ENCODE measurements at places on chromosomes 5 and 9.

- DNase-seq = no peak
These were observed 162.6 kb downstream of the CPLANE1 start for GRCh38 chr5:37086466-37087173.

GRCh38 chr5:83917261-83917908, 196.7 kb upstream of the HAPLN1 start:
- no peak for DNase-seq

DNA sequence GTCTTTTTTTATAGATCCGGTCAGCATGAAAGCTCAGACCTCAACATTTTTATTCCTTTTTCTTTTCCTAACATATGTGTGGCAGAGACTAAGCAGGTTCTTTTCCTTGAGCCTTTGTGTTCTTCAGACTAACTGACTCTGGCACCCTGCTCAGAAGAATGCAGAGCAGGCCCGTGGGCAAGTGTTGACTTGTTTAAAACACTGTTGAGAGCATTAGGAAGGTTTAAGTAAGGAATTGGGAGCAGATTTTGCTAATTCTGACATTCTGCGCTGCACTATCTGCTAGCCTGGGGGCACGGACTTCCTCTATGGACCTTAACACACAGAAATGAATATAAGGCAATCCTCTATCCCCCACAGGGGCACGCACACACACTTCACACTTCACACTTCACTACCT, 182.5 kb upstream of the PIK3R1 start:
- DNase-seq = no peak

DNA sequence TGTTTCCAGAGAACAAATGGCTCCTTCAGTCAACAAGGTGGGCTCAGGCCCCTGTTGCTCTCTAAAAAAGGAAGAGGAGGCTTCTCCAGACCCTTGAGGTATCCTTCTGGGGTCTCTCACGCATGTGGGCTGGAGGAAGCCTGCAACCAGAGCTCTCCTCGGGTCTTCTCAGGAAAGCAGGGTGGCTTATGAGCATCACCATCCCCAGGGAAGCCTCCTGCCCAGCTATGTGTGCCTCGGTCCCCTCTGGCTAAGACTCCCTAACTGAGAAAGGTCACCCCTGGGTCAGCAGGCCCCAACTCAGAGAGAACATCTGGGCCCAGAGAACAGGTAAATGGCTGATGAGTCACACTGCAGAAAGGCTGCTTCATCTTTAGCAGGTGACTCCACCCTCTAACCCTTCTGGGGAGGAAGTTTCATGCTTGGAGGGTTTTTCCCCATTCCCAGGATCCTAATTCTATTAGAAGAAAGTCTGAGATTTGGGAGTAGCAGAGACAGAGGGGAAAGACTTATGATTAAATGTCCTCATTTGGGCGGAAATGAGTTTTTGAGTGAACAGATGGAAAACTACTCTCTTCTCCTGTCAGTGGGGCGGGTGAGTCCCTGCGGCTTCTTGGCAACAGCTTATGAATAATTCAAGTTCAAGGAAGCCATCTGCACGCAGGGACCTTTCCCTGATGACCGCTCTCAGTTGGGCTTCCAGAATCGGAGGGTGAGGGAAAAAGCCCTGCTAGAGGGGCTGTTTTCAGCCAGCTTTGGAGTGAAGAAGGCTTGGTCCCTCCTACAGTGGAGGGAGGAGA, 41.9 kb downstream of the TGFBI start:
- no peak for DNase-seq

- no peak for DNase-seq
These were observed 164.4 kb upstream of the SLC12A2 start for GRCh38 chr5:127919006-127919796.

- no peak for DNase-seq
These were observed 177.0 kb upstream of the MVB12B start for GRCh38 chr9:126149661-126150060.

DNA sequence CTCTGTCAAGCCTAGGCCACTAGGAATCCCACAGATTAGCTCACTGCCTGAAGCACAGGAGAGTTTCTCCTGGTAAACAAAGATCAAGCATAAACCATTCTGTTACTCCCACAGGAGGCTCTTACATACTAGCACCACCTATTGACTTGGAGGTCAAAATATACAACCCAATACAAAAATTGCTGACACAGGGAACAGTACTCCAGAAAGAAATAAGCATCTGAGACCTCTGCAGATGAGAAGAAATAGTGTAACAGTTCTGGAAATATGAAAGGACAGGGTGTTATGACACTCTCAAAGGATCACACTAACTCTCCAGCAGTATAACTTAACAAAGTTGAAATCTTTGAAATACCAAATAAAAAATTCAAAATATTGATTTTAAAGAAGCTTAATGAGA, 269.6 kb upstream of the ARRDC3 start:
- DNase-seq = no peak

DNA sequence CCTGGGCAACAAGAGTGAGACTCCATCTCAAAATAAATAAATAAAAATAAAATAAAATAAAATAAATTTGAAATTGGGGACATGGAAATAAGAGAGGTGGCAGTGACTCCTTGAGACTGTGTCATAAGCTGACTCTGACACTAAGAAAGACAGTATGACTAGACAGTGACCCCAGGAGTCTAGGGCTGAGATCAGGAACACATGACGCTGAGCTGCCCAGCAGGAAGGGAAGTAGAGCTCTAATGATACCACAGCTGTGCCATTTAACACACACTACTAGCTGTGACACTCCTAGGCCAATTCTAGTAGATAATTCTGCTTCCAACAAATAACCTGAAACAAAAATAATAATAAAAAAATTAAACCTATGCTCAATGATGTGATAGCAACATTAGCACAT, 293.0 kb downstream of the SEC61B start:
- DNase-seq = no peak

DNA sequence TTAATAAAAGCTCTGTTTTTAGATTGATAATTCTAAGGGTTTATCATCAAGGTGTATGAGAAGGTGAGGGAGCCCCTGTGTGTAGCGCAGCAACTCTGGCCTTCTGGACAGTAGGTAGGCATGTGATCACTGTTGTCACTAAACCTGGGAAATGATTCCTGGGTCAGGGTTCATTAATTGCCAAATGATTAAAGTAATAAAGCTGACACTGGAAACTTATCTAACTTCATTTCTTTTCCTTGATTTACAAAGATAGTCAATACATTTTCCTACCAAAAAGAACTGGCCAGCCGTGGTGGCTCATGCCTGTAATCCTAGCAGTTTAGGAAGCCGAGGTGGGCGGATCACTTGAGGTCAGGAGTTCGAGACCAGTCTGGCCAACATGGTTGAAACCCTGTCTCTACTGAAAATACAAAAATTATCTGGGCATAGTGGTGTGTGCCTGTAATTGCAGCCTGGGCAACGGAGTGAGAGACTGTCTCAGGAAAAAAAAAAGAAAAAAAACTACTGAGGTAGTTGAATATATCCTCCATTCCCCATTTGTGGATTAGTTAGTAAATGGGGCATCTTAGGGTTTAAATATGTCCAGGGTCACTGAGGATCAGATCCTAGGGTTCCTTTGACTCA, 2.4 kb downstream of the EHMT1 start:
- DNase-seq = no peak

GRCh38 chr9:81574405-81574804, 114.9 kb downstream of the TLE1 start:
- no peak for DNase-seq

DNA sequence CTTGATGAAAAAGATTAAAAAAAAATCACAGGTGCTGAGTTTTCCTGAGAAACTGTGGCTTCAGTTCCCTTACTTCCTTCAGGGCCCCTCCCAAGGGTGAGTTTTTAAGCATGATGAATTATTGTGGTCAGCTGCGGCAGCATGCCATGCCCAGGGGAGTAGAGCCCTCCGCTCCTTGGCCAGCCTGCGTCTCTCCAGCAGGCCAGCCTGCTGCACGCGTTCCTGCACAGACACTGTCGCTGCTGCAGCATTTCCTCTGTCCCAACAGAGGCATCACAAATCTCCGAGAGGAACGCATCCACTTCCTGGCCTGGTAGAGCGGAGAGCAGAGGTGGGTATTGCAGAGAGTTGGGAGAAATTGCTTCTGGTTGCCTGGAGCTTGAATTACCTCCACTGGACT, 26.1 kb upstream of the GLRA1 start:
- no peak for DNase-seq

GRCh38 chr9:72144756-72145492, 4.3 kb upstream of the GDA start:
- DNase-seq = no peak

- no peak for DNase-seq
These were observed 152.3 kb downstream of the NR3C1 start for GRCh38 chr5:143251190-143251589.

DNA sequence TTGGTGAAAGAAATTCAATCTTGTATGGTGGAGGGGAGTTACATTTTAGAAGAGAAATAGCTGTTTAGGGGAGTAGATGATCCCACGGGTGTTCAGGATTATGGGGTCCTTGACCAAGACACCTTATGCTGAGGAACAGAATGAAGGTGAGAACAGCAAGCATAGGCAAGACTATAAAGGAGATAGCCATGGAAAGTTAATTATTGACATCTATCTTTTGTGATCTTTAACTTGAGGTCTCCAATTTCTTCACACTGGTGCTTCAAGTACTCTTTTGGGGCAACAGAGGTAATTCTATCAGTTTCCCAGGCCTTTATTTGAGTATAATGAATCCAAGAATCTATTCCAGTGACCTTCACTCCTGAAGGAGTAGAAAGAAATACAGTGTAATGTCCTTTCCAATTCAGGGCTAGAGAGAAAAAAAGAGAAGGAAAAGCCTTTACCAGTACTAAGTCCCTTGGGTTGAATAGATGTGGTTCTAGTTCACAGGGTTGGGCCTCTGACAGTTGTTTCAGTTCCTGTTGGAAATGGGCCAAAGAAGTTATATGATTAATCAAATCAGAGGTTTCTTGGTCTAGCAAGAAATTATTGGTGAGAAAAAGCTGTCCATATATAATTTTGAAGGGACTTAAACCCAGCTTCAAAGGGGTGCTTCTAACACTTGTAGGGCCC, 2104.1 kb upstream of the ACO1 start:
- DNase-seq = no peak

GRCh38 chr5:88886746-88887341, 3.9 kb upstream of the MEF2C start:
- no peak for DNase-seq

DNA sequence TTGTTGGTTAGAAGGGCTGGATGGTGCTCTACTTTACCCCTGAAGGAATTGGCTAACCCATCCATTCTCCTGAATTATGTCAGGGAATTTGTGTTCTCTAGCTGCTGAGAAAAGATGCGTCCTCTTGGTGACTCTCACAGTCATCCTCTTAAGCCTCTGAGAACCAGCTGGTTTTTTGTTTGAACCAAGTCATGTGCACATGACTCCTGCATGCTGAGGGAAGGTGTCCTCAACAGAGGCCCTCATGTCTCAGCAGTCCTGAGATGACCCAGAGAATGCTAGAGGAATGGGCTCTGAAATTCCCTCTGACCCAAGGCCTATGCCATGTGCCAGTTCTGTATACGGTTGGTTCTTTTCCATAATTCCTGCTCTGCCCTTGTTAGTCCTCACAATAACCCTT, 10.4 kb upstream of the C5orf63 start:
- no peak for DNase-seq

DNA sequence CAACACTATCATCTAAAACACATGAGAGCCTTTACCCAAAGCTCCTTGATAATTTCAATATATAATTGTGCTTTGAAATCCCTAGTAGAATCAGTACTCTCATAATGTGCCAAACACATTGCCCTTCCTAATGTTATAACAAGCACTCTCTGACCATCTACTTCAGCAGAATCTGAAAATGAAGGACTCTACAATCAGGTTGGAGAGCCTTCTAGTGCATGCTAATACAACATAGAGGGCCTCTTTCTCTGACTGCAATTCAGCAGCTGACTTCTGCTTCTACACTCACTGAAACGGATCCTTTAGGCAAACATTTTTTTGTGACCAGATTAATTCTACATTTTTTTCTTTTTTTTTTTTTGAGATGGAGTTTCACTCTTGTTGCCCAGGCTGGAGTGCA, 155.6 kb downstream of the EPB41L4A start:
- DNase-seq = no peak

DNA sequence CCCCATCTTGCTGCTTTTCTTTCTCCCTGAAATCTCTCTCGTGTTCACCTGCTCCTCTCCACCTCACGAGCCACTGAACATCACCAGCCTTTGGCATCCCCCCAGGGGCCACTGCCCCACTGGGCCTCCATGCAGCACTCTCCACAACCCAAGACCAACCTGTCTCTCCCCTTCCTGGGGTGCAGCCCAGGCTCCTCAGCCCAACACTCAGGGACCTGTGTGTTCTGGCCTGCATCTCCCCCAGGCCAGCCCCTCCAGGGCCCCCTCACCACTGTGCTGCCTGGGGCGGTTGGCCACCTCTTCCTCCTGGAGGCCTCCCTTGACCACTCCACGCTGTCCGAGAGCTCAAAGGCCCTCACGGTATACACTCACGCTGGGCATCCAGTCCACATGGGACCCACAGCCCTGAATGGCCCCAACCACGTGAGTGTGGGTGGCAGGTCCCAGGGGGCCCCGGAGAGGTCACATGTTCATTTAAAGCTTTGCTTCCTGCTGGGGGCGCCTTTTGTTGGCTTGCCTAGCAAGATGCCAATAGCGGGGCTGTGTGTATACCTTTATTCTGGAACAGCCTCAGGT, 453 bp upstream of the DOK3 start:
- DNase-seq = no peak

- DNase-seq = no peak
These were observed 16.7 kb upstream of the TLR4 start for GRCh38 chr9:117687532-117687931.

DNA sequence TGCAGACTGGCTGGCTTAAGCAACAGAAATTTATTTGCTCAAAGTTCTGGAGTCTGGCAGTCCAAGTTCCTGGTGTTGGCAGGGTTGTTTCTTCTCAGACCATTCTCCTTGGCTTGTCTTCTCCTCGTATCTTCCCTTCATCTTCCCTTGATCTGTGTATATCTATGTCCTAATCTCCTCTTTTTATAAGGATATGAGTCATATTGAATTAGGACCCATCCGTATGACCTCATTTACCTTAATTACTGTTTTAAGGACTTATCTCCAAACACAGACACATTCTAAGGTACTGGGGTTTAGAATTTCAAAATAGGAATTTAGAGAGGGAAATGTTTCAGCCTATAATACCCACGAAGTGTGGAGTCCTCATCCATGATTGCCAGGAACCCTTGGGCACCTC, 13.1 kb upstream of the LPAR1 start:
- DNase-seq = no peak

GRCh38 chr9:130497139-130497538, 52.4 kb downstream of the ASS1 start:
- no peak for DNase-seq

- no peak for DNase-seq
These were observed 10.3 kb upstream of the RANBP3L start for GRCh38 chr5:36311956-36312355.

DNA sequence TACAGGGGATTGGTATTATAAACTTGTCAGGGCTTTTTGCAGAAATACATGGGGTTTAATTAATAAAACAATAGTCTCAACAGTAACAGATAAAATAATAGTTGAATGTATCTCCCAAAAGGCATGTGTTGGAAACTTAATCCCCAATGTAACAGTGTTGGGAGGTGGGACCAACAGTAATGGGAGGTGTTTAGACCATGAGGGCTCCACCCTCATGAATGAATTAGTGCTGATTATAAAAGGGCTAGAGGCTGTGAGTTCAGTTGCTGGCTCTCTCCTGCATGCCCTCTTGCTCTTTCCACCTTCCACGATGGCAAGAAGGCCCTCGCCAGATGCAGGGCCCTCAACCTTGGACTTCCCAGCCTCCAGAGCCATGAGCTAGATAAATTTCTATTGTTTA, 56.3 kb downstream of the STK10 start:
- no peak for DNase-seq

Measured in HCT116 (cell line).